Sigmoid colon (tissue), 7 donors: ENCODE measurements at places on chromosomes 11 and 22. TPM values are rescaled to one million over a fixed set of nuclear protein-coding genes. Genes with fewer than 3 reads are reported as not detected.

GRCh38 chr11:46279126-46280099, 2.0 kb downstream of the CREB3L1 start:
- no peak overlapping the region for H3K4me3 ChIP-seq
- H3K27me3 ChIP-seq, result no peaks in the 10 kb centered on the region
- peak overlapping the region; percentile 79 for H3K27ac ChIP-seq
- H3K4me1 ChIP-seq, result peaks cover 49% of the 10 kb centered on the region

ADM2 gene
- total RNA-seq, result not detected

GRCh38 chr22:18096823-18097222, 13.8 kb upstream of the TUBA8 start:
- no peaks in the 10 kb centered on the region for H3K27me3 ChIP-seq
- no peak overlapping the region for H3K27ac ChIP-seq
- H3K4me3 ChIP-seq, result no peak overlapping the region
- no peak for DNase-seq
- no peaks in the 10 kb centered on the region for H3K36me3 ChIP-seq

DNA sequence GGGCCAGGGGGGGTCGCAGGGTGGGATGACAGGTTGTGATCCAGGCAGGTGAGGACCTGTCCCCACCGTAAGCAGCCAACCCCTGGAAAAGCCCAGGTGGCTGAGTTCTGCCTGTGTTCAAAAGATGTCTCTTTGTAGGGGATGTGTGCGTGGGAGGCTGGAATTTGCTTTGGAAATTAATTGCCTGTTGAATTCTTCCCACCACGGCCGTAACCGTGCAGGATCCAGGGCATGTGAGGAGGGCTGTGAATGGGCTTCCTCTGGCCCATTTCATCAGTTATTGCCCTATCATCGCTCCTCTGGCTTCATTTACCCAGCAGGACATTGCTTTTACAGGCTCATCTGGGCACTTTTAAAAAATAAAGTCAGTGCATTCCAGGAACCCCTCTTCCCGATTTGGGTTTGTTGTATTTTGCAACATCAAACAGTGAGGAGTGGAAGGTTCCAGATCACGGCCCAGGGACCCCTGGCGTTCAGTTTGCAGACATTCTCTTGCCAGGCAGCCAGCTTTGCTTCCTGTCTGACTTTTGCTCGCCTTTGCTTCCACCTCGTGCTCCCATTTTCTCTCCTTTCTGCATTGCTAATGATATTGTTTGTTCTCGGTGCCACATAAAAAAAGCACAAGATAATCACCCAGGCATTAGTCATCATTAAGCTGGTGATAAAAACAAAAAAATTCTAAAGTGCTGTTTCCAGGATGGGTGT, 1306.6 kb downstream of the BRD1 start:
- H3K27ac ChIP-seq, result no peak overlapping the region
- H3K4me1 ChIP-seq, result no peaks in the 10 kb centered on the region
- no peak overlapping the region for H3K4me3 ChIP-seq
- DNase-seq, result no peak
- H3K36me3 ChIP-seq, result no peaks in the 10 kb centered on the region
- H3K27me3 ChIP-seq, result no peaks in the 10 kb centered on the region

DNA sequence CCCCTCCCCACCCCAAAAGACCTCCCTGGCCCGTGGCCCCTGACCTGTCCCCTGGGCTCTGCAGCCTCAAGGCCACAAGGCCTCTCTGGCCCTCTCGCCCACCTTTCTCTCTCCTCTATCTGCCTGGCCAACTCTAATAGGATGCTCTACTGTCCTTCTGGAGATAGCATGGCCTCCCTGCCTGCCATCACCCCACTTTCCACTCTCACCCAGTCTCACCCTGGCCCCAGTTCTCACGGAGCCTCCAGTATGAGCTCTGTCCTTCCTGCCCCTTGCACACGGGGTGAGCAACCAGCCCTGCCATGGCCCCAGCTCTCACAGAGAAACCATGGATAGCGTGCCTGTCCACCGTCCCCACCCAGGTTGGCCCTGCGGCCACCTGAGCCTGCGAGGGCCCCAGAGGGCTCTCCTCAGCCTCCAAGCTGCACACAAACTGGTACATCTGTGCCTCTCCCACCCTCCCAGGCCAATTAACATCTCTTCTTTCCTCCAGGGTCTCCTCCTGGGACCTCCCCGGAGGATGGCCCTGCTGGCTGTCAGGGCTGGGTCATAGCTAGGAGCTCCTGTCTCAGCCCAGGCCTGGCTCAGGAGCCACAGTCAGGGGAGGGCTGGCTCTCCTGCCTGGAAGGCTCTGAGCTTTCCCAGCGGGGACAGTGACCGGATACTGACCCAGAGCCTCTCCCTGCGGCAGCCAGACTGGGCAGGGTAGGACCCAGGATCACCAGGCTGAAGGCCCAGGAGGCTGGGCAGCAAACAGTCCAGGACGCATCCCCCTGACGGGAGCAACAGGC, 22.3 kb downstream of the RTN4R start:
- no peaks in the 10 kb centered on the region for H3K36me3 ChIP-seq
- H3K4me1 ChIP-seq, result no peaks in the 10 kb centered on the region
- H3K4me3 ChIP-seq, result no peak overlapping the region
- H3K27ac ChIP-seq, result no peak overlapping the region
- H3K27me3 ChIP-seq, result no peaks in the 10 kb centered on the region
- DNase-seq, result no peak
